ENCODE measurements at places on chromosomes 16 and 17.

DNA sequence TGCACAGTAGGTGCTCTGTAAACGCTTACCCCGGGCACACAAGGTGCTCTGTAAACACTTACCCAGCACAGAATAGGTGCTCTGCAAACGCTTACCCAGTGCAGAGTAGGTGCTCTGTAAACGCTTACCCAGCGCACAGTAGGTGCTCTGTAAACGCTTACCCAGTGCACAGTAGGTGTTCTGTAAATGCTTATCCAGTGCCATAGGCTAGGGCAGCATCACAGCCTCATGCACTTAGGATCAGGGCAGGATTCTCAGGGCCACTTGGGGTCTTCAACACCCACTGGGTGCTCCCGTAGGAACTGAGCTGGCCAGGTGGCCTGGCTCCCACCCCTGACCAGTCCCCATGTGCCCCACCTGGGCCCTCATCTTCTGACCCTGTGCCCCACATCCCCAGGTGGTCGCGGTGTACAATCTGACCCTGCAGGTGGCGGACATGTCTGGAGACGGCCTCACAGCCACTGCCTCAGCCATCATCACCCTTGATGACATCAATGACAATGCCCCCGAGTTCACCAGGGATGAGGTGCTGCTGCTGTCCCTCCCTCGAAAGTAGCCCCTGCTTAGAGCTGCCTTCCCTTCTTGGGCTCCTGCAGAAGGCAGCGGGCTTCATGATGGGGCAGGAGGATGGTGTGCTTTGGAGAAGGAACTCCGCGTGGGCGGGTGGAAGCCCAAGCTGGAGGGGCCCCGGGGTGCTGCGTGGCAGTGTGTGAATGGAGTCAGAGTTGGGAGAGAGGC is 13.1 kb downstream of the SLC22A31 start:
- DNase-seq, result no peak

- DNase-seq, result peak; percentile 68
Observed at GRCh38 chr16:2964475-2965336, 631 bp downstream of the KREMEN2 start.

- no peak for DNase-seq
Observed at GRCh38 chr16:12545792-12546342, 257.8 kb downstream of the CPPED1 start.

DNA sequence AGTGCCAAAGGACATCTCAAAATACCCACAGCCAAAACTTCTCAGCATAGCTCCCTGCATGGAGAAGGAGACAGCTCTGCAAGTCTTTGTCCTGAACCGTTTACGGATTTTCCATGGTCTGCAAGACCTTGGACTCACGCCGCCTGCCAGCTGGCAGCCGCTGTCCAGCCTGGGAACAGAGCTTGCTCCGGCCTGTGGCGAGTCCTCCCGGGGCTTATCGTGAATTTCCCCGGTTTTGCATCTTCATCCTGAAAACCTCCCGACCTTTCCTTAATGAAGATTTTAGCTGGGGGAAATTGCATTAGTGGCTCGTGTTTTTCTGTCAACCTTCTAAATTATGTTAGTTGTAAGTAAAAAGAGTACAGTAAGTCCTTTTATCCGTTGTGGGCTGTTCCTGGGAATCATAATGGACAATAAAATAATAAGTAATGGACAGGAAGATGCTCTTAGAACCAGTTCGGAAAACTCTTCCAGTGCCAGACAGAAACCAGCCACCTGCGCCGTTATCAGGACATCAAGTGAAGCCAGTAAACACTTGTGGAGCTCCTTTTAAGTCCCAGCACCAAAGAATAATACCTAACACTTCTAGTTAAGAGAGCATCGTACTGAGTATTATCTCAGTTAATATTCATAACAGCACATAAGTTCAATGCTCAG is 112.4 kb upstream of the NOL11 start:
- DNase-seq, result no peak

GRCh38 chr17:64250233-64250835 is 12.7 kb downstream of the TEX2 start:
- DNase-seq, result no peak

DNA sequence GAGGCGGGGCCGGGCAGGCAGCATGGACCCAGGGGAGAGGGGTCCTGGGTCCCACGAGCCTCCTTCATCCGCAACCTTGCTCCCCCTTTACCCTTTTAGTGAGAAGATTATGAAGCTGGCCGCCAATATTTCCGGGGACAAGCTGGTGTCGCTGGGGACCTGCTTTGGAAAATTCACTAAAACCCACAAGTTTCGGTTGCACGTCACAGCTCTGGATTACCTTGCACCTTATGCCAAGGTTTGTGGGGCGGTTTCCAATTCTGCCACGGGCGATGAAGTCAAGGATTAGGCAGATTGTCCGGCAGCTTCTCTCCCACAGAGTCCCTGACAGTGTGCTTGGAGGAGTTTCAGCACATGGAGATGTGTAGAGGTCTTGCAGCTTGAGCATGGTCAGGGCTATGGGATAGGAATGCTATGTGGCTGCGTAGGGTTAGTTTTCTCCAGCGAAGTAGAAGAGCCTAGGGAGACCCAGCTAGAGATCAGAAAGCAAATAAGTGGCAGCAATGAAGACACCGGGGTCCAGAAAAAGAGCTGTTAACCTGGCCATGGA is 598 bp downstream of the NIP7 start:
- DNase-seq, result no peak

GRCh38 chr16:8788578-8789172 is 8.8 kb downstream of the TMEM186 start:
- DNase-seq, result no peak

GRCh38 chr17:45087504-45087975 is 26.4 kb downstream of the NMT1 start:
- no peak for DNase-seq

- DNase-seq, result no peak
Observed at GRCh38 chr16:9772526-9773225, 409.6 kb downstream of the GRIN2A start.

GRCh38 chr16:11248133-11248532 is 7.9 kb downstream of the SOCS1 start:
- no peak for DNase-seq

- peak; percentile 46 for DNase-seq
Observed at GRCh38 chr17:6753006-6753445, 2.8 kb upstream of the XAF1 start.

- no peak for DNase-seq
Observed at GRCh38 chr16:72560617-72561016, 388.7 kb upstream of the PMFBP1 start.

- DNase-seq, result peak; percentile 37
Observed at GRCh38 chr16:275041-275641, 603 bp downstream of the RGS11 start.

All from activated T-cell treated with anti-CD3 and anti-CD28 coated beads, Interleukin-2, amount 50 U/mL, for 1 hour (primary cell).